GM12892 (cell line): ENCODE measurements at places on chromosomes 11 and 22.

- no peak for DNase-seq
Observed at GRCh38 chr11:111320728-111321568, 22.6 kb downstream of the POU2AF3 start.

- peak; percentile 47 for DNase-seq
Observed at GRCh38 chr11:63670433-63671321, 499 bp downstream of the ATL3 start.

DNA sequence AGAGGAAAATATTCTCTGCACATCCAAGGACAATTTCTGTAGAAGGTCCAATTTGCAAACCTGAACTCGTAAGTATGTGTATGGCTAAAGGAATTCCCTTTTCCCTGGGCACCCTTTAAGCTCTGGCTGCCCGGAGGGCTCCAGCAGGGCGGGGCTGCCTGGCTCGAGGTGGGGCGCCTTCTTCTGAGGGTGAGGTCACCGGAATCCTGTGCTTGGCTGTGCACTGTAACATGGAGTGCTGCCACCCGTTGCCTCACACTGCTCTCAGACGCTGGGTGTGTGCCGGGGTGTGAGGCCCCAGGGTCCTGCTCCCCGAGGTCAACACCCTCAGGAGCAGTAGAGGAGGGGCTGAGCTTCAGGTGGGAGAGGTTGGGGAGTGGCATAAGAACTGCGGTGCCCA, 61.5 kb downstream of the SYN3 start:
- no peak for DNase-seq

GRCh38 chr22:39244496-39245129, at the start of gene PDGFB:
TSS of gene PDGFB (minus strand) at chr22:39244982. CDS start at chr22:39243963, 1,019 bp downstream.
- DNase-seq, result no peak

DNA sequence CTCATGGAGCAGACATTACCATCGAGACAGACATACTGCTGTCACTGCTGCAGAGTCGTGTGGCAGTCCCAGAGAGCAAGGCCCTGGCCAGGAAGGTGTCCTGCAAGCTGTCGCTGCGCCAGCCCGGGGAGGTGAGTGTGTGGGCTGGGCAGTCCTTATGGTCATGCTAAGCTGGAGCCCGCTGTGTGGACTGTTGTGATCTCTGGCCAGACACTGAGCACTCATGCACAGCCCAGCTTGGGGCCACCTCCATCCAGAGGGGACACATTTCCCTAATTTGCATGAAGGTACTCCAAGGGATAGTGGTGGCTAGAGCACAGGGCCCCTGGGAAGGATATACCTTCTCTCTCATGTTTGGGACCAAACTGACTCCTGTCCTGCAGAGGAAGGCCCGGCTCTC, 9.6 kb downstream of the ANKK1 start:
- no peak for DNase-seq

DNA sequence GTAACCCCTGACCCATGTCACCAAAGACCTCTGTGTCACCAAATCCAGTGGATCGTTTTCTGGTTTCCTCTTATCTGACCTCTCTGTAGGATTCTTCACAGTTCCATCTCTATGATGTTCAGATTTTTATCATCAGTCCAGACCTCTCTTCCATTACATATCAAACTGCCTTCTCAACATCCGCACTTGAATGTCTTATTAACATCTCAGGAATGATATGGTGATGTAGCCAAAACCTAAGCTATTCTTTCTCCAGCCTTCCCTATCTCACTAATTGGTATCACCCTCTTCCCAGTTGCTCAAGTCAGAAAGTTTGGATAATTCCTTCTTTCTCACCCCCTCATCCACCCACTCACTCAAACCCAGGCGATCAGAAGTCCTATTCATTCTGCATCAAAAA, 13.4 kb downstream of the APLNR start:
- DNase-seq, result no peak

- DNase-seq, result no peak
Observed at GRCh38 chr11:27391331-27392015, 28.5 kb upstream of the CCDC34 start.

- DNase-seq, result no peak
Observed at GRCh38 chr11:131615611-131616010, 245.2 kb downstream of the NTM start.

- DNase-seq, result no peak
Observed at GRCh38 chr11:44749189-44749588, 22.4 kb downstream of the TSPAN18 start.

DNA sequence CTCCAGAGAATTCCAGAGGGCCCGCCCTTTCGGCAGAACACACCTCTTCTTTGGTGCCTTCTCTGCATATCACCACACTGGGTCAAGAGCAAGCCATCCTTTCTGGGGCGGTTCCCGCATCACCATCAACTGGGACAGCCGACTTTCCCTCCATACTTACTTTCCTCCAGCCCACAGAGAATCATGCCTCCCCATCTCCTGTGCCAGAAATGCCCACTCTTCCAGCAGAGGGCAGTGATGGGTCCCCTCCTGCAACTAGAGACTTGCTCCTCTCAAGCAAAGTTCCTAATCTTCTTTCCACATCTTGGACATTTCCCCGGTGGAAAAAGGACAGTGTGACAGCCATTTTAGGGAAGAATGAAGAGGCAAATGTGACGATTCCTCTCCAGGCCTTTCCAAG, 157.7 kb downstream of the C11orf91 start:
- peak; percentile 38 for DNase-seq

GRCh38 chr22:29701155-29701999, 18.4 kb upstream of the CABP7 start:
- DNase-seq, result no peak

DNA sequence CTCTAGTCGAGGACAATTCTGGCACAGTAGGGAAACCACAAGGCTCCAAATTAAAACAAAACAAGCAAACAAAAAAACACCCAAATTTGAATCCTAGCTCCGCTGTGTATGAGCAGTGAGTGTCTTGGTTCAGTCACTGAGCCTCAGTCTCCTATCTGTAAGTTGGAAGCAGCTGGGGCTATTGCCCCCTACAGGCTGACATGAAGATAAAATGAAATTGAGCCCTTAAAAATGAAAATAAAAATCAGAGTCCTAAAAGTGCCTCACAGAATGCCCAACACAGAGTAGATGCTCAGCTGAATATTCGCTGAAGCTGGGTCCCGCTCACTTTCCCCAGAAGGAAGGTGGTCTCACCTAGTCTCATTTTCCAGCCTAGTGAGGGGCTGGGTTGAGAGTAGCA, 65.2 kb downstream of the PDE2A start:
- DNase-seq, result no peak

DNA sequence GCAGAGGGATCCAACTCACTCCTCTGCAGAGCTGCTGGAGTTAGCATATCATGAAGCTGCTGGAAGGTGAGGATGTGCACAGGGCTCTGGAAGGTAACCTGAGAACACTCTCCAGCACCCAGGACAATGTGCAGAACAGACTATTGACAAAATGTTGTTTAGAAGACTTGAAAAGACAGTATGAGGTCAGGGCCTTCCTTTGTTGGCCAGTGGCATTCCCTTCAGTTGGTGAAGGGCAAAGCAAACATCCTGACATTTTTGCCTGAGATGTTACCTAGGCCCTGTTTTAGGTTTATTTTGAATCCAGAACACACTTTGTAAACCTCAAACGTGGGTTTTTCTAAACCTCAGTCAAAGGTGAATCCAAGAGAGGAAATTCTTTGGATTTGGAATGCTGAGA, 67.8 kb downstream of the DEPDC5 start:
- no peak for DNase-seq

DNA sequence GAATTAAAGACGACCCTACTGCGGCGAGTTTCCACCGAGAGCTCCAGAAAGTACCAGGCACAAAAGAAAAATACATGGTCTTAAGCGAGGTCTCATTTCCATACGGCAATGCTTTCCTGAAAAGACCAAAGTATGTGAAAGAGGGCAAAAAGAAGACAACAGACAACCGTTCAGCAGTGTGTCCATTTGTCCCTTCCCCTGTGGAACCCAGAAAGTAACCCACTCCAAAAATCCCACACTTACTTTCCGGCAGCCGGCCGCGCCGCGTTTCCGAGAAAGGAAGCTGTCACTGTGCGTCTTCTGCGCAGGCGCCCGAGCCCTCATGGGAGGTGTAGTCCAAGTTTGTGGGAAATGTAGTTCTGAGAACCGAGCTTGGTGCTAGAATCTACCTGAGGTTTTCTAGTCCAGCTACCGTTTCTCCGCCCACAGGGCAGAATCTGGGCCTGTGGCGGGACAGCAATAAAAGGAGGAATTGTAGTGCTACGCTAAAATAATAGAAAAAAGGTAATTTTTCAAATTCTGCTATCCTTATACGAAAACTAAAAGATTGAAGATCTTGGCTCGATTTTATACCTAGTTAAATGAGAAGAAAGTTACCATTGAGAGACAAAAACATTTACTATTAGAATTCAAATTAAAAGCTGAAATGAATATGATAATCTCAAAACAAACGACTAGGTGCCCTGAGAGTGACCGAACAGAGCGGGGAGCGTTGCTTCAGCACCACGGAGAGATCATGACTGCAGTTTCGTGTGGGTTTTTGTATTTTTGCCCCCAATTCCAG, at the start of gene PUS3:
Gene PUS3 (minus strand): TSS at position 280 of the 784 bp plus-strand sequence. CDS start 6,922 bp downstream, outside the sequence.
- peak; percentile 71 for DNase-seq

DNA sequence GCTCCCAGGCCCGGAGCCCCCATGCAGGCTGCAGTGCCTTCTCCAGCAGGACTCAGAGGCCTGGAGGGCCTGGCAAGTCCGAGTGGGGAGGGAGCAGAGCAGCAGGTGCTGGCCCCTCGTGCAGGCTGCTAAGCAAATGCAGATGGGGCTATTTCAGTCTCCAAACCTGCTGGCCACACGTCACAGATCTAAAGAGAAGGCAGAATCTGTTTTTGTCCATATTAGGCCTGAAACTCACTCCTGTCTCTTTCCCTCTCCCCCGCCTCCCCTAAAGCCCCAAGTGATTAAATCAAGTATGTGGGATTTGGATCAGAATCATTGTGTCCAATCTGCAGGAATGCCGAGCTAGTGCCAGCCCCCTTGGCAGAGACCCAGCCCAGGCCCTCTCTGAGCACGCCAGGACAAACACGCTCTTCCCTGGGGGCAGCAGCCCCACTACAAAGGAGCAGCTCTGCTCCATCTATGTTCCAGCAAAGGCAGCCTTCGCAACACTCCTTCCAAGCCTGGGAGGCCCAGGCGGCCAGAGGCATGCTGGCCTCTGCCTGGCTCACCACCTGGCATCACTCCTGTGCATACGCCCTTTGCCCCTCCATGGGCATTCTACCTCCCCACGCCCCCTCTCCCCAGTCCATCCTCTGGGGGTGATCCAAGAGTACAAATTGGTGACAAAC, 26.5 kb downstream of the RPL27A start:
- DNase-seq, result no peak

GRCh38 chr22:45059296-45059695, 49.5 kb upstream of the PHF21B start:
- DNase-seq, result no peak

- no peak for DNase-seq
Observed at GRCh38 chr11:45450189-45450588, 164.0 kb upstream of the SYT13 start.

- no peak for DNase-seq
Observed at GRCh38 chr11:117923773-117924172, 5.4 kb downstream of the TMPRSS13 start.

DNA sequence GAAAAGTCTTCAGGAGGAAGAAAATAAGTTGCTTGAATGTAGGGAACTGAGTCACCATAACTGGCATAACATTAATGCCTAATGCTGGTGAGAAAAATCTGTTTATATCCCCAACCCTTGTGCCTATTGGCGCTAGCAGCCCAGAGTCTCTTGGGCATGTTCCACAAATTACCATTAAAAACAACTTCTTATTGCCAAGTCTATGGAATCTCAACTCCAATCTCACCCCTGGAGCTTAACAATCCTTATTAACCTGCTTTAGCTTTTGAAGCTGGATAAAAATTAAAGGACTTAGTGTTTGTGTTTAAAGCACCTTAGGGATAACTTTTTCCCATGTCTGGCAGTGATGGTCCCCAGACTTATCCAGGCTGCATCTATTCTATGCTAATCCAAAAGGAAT, 143.0 kb downstream of the APIP start:
- no peak for DNase-seq

DNA sequence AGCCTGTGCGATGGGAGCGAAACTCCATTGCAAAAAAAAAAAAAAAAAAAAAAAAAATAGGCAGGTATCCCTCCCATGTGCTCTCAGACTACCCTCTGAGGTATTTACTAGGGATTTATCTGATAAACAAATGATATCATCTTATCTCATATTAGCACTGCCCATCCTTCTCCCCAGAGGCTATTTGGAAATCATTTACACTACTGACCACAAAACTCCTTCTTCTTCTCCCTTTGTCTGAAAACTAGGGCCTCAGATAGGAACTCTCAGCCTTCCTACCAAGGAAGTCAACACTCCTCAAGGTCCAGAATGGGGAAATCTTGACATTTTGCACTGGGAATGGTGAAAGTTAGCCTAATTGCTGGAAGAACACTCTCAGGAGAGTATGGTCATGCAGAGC, 46.4 kb downstream of the LARGE2 start:
- no peak for DNase-seq

DNA sequence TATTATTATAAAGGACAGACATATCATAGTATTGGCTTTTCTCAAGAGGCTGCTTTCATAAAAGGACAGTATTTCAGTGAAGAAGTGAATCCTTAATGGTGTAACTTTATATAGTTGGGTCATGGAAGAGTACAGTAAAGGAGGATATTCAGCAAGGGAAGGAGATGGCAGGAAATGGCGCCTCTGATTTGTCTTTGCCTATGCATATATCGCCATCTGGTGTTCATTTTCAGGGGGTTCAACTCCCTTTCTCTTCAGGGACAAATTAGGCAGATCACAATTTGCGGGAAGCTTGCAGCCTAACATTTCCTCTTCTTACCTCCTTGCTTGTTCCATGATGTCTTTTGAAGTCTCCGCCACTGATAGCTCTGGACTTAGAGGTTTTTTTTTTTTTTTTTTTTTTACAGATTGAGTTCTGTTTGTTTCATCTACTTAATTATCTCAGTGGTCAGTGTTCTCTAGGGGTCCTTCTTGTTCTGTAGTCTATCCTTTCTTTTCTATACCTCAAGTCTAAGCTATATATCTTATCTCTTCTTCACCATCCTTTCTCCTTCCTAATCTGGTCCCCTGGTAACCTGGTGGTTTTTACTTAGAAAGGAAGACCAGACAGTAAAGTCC, 21.8 kb upstream of the RRM1 start:
- DNase-seq, result peak; percentile 30

- DNase-seq, result no peak
Observed at GRCh38 chr11:70088735-70089250, 10.7 kb downstream of the ANO1 start.

GRCh38 chr11:87366763-87367405, 329.1 kb downstream of the TMEM135 start:
- DNase-seq, result no peak

- no peak for DNase-seq
Observed at GRCh38 chr11:37459456-37459855, 861.4 kb upstream of the RAG2 start.

- no peak for DNase-seq
Observed at GRCh38 chr11:115297330-115297729, 206.9 kb downstream of the CADM1 start.

GRCh38 chr11:45850446-45850845, 3.2 kb downstream of the CRY2 start:
- DNase-seq, result no peak

GRCh38 chr11:6671991-6672390, 11.1 kb downstream of the MRPL17 start:
- no peak for DNase-seq

GRCh38 chr11:88312628-88313027, 24.9 kb downstream of the CTSC start:
- DNase-seq, result no peak

- no peak for DNase-seq
Observed at GRCh38 chr11:64967375-64967774, 4.5 kb downstream of the MAJIN start.

- no peak for DNase-seq
Observed at GRCh38 chr11:104254347-104254746, 90.4 kb upstream of the PDGFD start.
